ENCODE measurements at places on chromosomes 3 and 15. TPM values are rescaled to one million over a fixed set of nuclear protein-coding genes. Genes with fewer than 3 reads are reported as not detected.

Gene LRRC15
- 0.27 TPM for total RNA-seq

DNA sequence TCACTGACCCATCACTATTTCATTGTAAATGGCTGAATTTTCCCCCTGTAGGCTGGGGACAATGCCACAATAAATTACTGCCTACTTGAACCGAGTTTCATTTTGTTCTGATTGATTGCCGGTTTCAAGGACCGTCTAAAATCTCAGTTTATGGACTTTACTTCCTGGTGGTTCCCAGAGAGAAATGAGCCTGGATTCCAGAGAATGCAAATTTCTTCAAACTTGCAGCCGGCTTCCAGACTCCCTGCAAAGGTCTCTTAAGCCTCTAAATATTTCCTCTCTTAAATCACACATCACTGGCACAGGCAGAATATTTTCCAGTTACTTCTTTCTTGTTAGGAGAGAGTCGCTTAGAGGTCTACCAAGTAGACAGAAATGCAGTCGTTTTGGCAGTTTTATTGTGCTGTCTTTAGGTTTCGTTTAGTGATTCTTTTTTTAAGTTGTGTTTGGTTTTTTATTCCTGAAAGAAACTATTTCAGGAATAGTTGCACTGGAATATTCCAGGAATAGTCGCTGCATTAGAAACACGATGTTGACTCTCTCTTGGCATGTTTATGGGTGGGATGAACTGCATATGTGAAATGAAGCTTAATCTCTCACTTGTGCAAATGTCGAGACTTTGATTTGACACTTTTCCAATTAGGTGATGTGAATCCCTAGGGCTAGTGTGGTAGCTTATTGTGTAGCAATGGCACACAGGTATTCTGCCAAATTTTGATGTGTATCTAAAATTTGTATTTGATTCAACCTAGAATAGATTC lies 284.1 kb upstream of the NR2E3 start:
- DNase-seq = no peak

Gene AADACL2
- not detected for total RNA-seq

DNA sequence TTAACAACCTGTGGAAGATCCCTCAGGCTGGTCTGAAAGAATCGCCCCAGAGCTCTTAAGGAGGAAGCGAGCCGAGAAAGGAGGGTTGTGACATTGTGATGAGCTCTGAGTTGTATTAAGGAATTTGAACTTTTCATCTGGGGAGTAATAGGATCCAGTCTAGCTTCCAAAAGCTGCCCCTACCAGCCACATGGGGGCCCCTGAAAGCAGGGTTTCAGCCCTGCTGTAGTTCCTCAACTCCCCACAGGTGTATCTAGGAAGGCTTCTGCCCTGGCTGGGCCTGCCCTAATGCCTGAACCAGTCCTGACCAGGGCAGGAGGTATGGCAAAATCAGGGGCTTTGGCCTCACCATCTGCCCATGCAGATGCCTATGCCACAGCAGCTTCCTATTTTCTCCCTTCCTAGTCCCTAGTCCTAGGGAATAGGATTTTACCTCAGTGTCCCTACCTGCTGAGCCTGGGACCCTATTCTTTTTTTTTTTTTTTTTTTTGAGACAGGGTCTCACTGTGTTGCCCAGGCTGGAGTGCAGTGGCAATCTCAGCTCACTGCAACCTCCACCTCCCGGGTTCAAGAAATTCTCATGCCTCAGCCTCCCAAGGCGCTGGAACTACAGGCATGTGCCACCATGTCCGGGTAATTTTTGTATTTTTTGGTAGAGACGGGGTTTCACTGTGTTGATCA lies 5.0 kb upstream of the AP3S2 start:
- no peak for DNase-seq

Gene BFSP2
- total RNA-seq = not detected

Gene DAZL
- total RNA-seq = not detected

DNA sequence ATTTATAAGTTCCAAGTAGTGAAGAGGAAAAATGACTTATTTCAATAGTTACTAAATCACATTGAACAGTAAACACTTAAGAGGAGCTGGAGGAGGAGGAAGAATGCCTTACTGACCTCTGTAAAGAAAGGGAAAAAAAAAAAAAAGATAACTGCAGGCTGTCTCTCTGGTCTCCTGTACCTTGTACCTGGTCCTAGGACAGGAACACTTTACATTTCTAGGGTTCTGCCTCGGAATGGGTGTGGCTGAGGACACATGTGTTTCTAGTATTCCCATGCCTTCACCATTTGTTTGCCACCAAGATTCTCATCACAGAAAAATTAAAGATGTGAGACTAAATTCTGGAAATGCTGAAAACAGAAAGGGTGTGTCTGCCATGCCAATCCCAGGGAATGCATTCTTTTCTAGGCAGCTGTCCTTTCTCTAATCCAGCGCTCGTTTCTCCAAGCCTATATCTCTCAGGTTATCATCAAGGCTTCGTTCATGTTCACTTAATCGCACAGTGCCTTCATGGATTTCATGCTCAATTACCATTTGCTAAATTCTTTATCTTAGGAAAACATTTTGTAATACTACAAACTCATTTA lies 1208.3 kb downstream of the OTOL1 start:
- no peak for DNase-seq

Gene SLC22A13
- 2.2 TPM for total RNA-seq

GRCh38 chr3:11944052-11944673 lies 60.0 kb upstream of the SYN2 start:
- DNase-seq = no peak

Gene FES
- total RNA-seq = 86.3 TPM

GRCh38 chr3:31832551-31832950 lies 148.5 kb downstream of the OSBPL10 start:
- no peak for DNase-seq

GRCh38 chr15:39403640-39404117 lies 177.2 kb upstream of the THBS1 start:
- DNase-seq = no peak
